ENCODE measurements at places on chromosomes 4 and X. TPM values are rescaled to one million over a fixed set of nuclear protein-coding genes. Genes with fewer than 3 reads are reported as not detected.
A peak's percentile ranks its signal among the peaks of the same experiment; 100 is the strongest.

GRCh38 chr4:73676136-73676535 lies 55.9 kb upstream of the RASSF6 start:
- no peak for DNase-seq

The NDNF gene
- not detected for polyA plus RNA-seq

The GAGE12F gene
- not detected for polyA plus RNA-seq

DNA sequence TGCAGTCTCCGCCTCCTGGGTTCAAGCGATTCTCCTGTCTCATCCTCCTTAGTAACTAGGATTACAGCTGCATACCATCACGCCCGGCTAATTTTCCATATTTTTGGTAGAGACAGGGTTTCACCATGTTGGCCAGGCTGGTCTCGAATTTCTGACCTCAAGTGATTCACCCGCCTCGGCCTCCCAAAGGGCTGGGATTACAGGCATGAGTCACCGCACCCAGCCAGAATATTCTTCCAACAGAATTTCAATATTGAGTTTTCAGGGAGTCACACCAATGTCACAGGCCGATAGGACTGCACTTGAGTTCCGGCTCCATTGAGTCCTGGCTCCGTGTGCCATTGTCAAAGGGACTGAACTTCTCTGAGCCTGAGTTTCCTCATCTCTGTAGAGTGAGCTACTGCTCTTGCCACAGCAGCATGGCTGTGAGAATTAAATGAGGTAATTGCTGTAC lies 82.9 kb downstream of the CLCN4 start:
- DNase-seq = peak; percentile 77

The MCUB gene
- 22.9 TPM for polyA plus RNA-seq

- peak; percentile 35 for DNase-seq
Measured at GRCh38 chr4:89434364-89434988, 126.9 kb upstream of the GPRIN3 start.

The KLF8 gene
- polyA plus RNA-seq = 0.07 TPM

DNA sequence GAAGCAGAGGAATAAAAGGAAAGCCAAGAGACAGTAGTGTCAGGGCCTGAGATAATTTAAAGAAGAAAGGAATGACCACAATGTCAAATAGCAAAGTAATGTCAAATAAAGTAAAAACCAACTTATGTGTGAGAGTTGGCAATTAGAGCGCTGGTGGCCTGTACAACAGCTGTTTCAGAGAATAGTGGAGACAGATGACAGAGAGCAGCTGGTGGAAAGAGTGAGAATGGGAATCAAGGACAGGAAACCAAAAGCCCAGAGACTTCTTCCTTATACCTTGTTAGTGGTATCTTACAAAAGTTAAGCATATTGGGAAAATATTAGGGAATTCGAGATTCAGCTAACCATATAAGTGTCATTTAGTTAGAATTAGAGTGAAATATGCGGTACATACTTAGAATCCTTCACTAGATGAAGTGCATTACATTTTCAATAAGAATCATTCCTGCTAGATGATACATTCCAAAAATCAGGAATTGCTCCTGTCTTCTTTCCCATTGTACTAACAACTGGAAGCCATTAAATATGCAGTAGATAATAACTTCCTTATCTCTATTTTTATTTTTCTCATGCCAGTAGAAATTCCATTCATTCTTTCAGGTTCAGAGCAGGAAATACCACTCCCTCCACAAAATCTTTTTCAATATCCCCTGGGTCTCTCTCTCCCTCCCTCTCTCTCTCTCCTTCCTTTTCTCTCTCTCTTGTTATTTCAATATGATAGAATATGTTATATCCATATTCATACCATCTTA lies 525.4 kb downstream of the CENPC start:
- no peak for DNase-seq

The TMEM47 gene
- polyA plus RNA-seq = 51.5 TPM

- no peak for DNase-seq
Measured at GRCh38 chrX:38692961-38693360, 108.3 kb upstream of the MID1IP1 start.

- DNase-seq = no peak
Measured at GRCh38 chr4:41542526-41543275, 4.7 kb downstream of the LIMCH1 start.

The POLN gene
- polyA plus RNA-seq = 0.82 TPM

- DNase-seq = no peak
Measured at GRCh38 chr4:153218961-153219360, 14.7 kb downstream of the TRIM2 start.

GRCh38 chr4:10958226-10958856 lies 273.8 kb upstream of the CLNK start:
- DNase-seq = no peak

DNA sequence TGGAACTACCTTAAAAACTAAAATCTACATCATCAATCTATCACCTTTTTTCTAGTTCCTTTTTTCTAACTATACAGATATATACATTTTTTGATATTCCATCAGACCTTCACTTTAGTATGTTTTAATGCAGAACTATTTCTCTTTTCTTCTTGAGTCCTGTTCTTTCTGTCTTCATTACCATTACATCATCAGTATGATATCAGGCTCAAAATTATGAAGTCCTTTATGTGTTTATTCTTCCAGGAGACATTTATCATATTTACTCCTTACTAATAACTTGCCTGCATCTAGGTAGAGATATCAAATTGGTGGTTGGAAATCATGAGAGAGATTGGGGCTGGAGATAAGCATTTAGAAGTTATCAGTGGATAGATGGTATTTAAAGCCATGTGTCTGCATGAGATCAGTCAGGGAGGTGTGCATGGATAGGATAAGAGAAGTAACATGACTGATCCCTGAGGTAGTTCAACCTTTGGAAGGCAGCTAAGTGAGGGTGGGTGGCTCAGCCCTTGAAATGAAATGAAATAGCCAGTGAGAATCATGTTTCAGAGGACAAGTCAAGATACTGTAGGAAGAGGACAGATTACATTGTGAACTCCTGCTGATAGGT lies 43.1 kb downstream of the MRPL1 start:
- DNase-seq = no peak

DNA sequence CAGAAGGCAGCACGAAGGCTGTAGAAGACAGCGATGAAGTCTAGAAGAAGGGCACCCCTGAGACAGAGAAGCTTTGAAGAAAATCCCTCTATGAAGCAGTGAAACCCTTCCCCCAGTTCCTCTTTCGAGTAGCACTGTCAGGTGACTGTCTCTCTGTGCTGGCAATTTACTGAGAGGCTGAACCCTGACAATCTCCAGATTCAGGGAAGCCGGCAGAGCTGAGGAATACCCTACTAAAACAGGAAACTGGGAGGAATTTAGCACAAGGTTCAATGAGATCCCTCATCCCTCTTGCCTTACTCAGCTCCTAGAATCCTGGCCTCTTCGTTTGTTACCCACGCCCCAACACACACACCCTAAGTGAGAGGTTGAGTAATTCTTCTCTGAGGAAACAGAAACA lies 239.7 kb upstream of the NOCT start:
- DNase-seq = no peak

The ASB5 gene
- polyA plus RNA-seq = 0.21 TPM

DNA sequence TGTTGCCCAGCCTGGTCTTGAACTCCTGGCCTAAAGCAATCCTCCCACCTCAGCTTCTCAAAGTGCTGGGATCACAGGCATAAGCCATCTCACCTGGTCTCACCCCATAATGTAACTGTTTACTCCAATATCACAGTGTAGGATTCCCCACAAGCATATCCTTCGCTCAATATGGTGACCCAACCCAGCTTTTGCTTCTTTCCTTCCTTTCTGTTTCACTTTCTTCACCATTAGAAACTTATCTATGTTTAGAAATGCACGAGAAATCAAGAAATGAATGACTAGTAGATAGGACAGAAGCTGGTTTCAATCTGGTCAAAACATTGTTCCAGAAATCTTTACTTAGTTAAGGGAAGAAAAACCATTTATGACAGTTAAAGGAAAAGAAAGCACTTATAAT lies 18.9 kb downstream of the TSPAN5 start:
- peak; percentile 19 for DNase-seq

GRCh38 chr4:102169345-102169744 lies 175.9 kb downstream of the SLC39A8 start:
- DNase-seq = no peak

GRCh38 chr4:589219-589963 lies 13.3 kb upstream of the TMEM271 start:
- DNase-seq = no peak

The WNK3 gene
- 0.10 TPM for polyA plus RNA-seq

- DNase-seq = peak; percentile 79
Measured at GRCh38 chrX:150693725-150694574, 754 bp downstream of the MTMR1 start.

DNA sequence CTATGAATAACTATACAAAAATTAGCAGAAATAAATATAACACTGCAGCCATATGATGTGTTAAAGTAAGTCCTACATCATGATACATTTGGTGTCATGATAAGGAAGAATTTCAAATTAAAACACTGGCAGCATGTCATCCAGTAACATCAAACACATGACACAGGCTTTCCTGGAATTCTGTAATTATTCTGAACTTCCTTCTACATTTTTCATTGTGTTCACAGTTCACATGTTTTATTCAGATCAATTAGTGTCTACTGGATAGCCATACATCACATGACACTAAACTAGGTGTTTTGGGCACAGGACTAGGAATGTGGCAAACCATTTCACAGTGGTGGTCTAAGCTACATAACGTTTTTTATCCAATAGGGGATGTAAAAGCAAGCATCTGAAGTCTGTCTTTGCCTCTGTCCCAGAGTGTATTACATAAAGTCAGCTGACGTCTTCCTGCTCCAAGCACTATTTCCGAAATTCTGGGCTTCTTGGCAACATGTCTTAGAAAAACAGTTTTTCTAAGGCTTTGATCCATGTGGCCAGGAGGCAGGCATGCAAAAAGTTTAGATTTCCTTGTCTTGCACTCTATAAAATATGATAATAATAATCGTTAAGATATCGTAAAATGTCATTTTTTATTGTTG lies 707.9 kb downstream of the CENPC start:
- DNase-seq = no peak

DNA sequence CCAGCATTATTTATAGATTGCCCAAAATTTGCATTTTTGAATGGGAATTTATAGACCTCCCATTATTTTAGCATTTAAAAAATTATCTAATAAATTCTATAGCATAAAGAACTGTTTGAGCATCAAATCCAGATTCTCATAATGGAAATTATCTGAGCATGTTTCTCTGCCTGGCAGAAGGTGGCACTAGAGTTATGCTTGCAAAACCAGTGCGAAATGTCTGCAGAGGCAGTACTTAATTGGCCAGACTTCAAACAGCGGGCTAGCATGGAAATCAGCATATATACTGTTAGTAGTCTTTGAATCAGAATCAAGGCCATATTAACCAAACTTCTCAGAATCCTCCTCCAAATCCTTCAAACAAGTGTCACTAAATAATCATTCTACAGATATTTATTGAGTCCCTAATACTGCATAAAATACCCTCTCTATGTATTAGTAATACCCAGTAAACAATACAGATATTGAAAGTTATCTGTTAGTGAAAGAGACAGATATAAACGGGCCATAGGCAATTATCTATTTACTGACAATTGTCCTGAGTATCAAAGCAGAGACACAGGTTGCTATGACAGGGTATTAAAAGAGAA lies 78.7 kb upstream of the DCLK2 start:
- peak; percentile 87 for DNase-seq

GRCh38 chr4:10684631-10685030 lies at the start of gene CLNK:
Gene CLNK (minus strand): TSS chr4:10684768. CDS start chr4:10667869, 16,899 bp downstream.
- no peak for DNase-seq

DNA sequence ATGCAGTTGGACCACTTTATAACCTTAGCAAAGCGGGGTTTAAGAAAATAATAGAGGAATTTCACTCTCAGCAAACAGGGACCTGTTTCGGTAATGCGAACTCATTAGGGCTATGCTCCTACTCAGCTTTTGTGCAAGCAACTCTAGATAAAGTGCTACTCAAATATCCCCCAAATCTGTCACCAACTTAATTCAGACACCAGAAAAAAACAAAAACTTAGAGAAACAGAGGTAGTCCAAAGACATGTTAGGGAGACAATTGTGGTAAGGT lies 123.0 kb downstream of the CAMK2D start:
- DNase-seq = no peak

- DNase-seq = peak; percentile 74
Measured at GRCh38 chrX:48591255-48591791, 6.0 kb upstream of the WDR13 start.

DNA sequence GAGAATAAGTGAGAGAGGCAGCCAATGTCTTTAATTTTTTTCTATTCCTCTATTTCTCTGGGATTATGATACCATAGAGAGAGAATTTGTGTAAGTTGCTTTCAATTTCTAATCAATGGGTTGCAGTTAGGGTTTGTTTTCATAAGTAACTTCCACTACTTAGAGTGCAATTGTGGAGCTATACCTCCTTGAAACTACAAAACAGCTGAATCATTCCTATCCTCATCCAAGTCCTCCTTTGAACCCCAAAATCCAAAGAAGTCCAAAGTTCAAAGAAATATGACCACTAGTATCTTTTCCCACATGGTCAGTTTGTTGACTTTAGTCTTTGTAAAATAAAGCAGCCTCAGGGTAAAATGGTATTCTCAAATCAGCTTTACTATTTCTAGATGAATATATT lies 1085.4 kb upstream of the INTU start:
- no peak for DNase-seq

The SLC10A4 gene
- polyA plus RNA-seq = not detected

DNA sequence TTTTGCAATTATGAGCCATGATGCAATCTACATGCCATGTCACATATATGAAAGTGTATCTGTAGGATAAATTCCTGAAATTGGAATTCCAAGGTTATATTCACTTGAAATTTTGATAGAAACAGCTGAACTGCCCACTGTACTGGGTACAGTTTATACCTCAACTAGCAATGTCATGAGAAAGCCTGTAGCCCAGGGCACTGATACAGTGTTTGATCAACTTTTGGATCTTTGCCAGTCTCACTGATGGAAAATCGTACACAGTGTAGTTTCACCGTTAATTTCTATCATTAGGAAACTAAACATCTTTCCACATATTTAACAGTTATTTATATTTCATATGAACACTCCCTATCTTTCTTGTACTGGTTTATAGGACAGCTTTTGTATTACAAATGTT lies 34.2 kb downstream of the TAPT1 start:
- DNase-seq = no peak

The RPL9 gene
- polyA plus RNA-seq = 1,627 TPM

- DNase-seq = no peak
Measured at GRCh38 chrX:344371-344901, 25.8 kb upstream of the GTPBP6 start.

DNA sequence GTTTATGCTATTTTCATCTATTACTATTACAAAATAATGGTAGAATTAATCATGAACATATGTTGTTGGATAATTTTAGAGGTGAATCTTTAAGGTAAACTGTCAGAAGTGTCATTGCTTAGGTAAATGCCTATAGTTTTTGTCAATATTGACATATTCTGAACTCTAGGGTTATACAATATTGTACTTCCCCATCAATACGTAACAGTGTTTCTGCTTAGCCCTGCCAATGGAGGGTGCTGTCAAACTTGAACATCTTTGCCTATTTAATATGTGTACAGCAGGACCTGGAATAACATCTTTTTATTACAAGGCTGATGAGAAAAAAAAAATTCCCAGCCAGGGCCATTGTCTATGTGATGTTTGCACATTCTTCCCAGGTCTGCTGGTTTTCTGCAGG lies 40.8 kb downstream of the ARHGAP24 start:
- DNase-seq = no peak

- DNase-seq = no peak
Measured at GRCh38 chr4:7309181-7309580, 116.8 kb downstream of the SORCS2 start.

GRCh38 chrX:119694601-119695534 lies 1.9 kb upstream of the SEPTIN6 start:
- no peak for DNase-seq

- no peak for DNase-seq
Measured at GRCh38 chr4:41323179-41323578, 66.5 kb downstream of the UCHL1 start.

GRCh38 chr4:112316360-112316759 lies 19.2 kb downstream of the ALPK1 start:
- DNase-seq = no peak

The SATL1 gene
- not detected for polyA plus RNA-seq
